Right ventricle myocardium inferior (tissue), 1 donor: ENCODE measurements at places on chromosomes 3 and 15. TPM values are rescaled to one million over a fixed set of nuclear protein-coding genes. Genes with fewer than 3 reads are reported as not detected.

Gene PAK2
- total RNA-seq: 45.4 TPM

Gene MESP2
- 0.51 TPM for total RNA-seq

Gene MYL3
- 11,437 TPM for total RNA-seq

Gene POLQ
- total RNA-seq: 0.57 TPM

Gene BCHE
- 5.5 TPM for total RNA-seq

Gene CNTN4
- 2.5 TPM for total RNA-seq

Gene LRRC31
- total RNA-seq: not detected

Gene CERS3
- total RNA-seq: not detected

Gene CCRL2
- total RNA-seq: 1.2 TPM

Gene KNG1
- 0.62 TPM for total RNA-seq

Gene GCSAM
- not detected for total RNA-seq

Gene FRMD4B
- 16.0 TPM for total RNA-seq

Gene RTP3
- total RNA-seq: not detected

Gene LRRIQ4
- total RNA-seq: not detected

Gene SH2D7
- total RNA-seq: not detected

Gene SCAANT1
- total RNA-seq: not detected

Gene TRH
- not detected for total RNA-seq

Gene UNC13C
- total RNA-seq: 0.08 TPM

Gene TIMP4
- total RNA-seq: 23.8 TPM

Gene PCBP4
- 79.8 TPM for total RNA-seq

Gene CACNA1D
- total RNA-seq: 1.1 TPM

Gene P2RY1
- total RNA-seq: 10.1 TPM

Gene ROPN1
- not detected for total RNA-seq

Gene GABRR3
- total RNA-seq: not detected

Gene DUOXA2
- not detected for total RNA-seq

Gene DUOX1
- total RNA-seq: 1.0 TPM

Gene NRROS
- total RNA-seq: 3.1 TPM

Gene KY
- 16.7 TPM for total RNA-seq

Gene TTC21A
- total RNA-seq: 1.2 TPM

Gene PPP2R3A
- total RNA-seq: 107 TPM

Gene LRRC15
- 0.14 TPM for total RNA-seq

Gene COL6A6
- total RNA-seq: 2.2 TPM

Gene NCEH1
- total RNA-seq: 60.4 TPM

Gene CLCN2
- 2.9 TPM for total RNA-seq

Gene ZNF774
- total RNA-seq: 4.6 TPM

Gene MAP6D1
- 2.2 TPM for total RNA-seq

Gene RLBP1
- not detected for total RNA-seq

Gene IL5RA
- 0.65 TPM for total RNA-seq

Gene LXN
- 3.9 TPM for total RNA-seq

Gene MKRN3
- total RNA-seq: 0.97 TPM

Gene FEM1B
- 48.9 TPM for total RNA-seq

Gene GPR171
- total RNA-seq: 0.24 TPM

Gene SYNPR
- total RNA-seq: not detected

Gene DENND4A
- total RNA-seq: 12.7 TPM

Gene GASK1A
- 0.92 TPM for total RNA-seq

Gene ECE2
- not detected for total RNA-seq

Gene CD200R1
- 1.0 TPM for total RNA-seq

Gene ATP13A5
- total RNA-seq: not detected

Gene DLEC1
- 0.08 TPM for total RNA-seq

Gene AMT
- total RNA-seq: 20.5 TPM

Gene FRMD5
- 43.0 TPM for total RNA-seq

Gene ITPKA
- total RNA-seq: 2.7 TPM

Gene SLC27A2
- total RNA-seq: not detected

Gene B3GNT5
- 2.0 TPM for total RNA-seq

Gene DZIP1L
- total RNA-seq: 3.8 TPM

Gene RBPMS2
- total RNA-seq: 255 TPM

Gene ACKR4
- total RNA-seq: 2.8 TPM

Gene LMLN
- total RNA-seq: 9.8 TPM

Gene TUSC7
- total RNA-seq: not detected
